T-helper 2 cell (primary cell): ENCODE measurements at places on chromosomes 6 and 20.

DNA sequence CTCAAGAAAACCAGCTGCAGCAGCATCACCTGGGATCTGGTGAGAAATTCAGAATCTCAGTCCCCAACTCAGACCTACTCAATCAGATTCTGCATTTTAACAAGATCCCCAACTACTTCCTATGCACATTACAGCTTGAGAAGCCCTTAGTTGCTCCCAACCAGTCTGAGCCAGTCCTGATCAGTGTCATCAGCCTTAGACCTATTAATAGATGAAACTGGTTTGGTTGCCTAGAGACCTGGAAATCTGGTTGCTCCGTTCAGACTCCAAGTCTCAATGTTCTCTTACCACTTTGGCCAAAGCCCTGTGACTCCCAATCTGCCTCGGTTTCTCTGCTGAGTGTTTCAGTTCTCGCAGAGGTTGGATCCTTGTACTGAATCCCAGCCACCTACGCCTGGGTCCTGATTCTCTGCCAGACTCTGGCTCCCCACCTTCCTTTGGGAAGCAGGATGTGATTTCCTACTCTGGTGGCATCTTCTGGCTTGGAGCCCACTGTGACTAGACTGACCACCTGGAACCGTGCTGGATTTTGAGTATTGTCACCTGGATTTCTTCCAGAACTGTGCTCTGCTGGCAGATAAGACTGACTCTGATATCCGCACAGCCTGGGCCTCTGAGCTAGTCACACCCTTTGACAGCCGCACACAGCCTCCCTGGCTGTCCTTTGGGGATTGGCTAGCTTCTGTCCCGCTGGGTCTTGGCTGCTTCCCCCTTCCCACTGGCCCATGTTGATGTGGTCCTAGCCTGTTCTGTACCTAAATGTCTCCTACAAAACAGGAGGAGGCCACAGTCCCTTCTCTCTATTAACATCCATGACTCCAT lies 20.3 kb upstream of the ATXN1 start:
- DNase-seq = no peak

DNA sequence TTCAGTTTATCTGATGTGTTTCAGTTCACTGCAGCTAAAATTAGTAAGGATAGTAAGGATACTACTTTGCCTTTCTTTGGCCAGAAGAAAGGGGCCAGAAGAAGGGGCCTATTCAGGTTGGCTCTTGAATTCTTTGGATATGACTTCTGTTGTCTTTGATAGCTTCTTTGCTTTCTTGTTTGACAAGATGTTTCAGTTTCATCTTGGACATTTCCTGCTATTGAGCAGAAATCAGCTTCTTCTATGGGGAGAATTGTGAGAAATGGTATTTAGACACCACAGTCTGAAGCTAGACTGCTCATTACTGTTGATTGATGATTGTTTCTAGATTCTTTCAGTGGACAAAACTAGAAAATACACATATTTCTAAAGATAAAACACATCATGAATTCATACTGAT lies 23.2 kb downstream of the L3MBTL3 start:
- no peak for DNase-seq

DNA sequence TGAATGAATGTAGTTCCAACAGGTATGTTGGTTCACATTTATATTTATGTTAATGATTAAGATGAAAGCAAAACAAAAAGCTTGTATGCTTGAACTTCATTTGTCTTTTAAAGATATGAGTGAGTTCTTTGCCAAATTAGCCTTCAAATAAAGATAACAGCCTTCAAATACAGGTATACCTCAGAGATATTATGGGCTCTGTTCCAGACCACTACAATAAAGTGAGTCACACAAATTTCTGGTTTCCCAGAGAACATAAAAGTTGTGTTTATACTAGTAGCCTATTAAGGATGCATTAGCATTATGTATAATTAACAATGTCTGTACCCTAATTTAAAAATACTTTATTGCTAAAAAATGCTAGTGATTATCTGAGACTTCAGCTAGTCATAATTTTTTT lies 245.3 kb upstream of the MAN1A1 start:
- no peak for DNase-seq

GRCh38 chr20:13816757-13817156 lies 31.9 kb downstream of the NDUFAF5 start:
- no peak for DNase-seq

GRCh38 chr6:63560801-63561287 lies 11.4 kb upstream of the LOC128125822 start:
- DNase-seq = no peak

- DNase-seq = no peak
Observed at GRCh38 chr20:33188421-33188820, 20.5 kb downstream of the BPIFA2 start.

DNA sequence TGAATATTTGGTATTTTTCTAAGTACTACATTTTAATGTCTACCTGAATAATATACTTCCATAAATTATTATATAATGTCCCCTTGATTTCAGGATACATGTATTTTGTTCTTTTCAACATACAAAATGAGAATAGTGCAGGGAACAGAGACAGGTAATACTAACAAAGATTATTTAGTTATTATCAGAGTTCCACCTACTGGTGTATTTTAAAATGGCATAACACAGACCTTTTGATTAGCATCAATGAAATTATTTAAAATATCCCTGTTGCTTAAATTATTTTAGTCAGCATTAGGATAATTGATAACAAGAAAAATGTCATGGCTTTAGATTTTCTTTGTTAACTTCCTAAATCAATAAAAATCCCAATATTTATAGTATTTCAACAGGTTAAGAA lies 184.0 kb downstream of the PRDM13 start:
- DNase-seq = no peak

- no peak for DNase-seq
Observed at GRCh38 chr6:111724505-111724904, 118.8 kb upstream of the TRAF3IP2 start.

DNA sequence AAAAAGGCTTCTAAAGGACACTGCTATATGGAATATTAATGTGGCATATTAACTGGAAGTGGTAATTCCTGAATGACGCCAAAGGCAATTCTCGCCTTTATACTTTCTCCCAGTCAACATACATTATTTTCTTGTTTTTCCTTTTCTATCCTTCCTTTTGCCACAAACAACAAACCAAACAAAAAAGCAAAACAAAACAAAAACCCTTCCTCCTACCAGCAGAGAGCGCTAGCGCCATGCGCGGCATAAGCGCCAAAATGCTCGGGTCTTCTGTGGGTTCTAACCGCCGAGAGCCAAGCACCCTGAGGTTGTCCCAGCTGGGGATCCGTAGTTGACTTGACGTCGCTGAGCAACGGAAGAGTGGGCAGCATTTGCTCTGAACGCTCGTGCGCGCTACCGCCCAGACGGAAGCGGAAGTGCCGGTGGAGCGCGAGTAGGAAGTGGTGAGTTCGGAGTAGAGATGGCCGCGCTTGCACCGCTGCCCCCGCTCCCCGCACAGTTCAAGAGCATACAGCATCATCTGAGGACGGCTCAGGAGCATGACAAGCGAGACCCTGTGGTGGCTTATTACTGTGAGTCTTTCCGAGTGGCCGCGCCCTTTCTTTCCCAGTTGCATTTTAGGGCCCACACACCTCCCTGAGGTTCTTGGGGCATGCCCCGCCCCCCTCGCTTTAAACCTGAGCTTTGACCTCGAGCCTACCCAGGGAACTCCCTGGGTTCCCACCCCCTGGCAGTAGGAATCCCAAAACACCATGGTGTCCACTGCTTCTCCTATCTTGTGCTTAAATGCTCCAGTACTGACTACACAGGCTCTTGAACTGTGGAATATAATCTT lies at the start of the genes NMBR and VTA1:
TSS of gene NMBR (minus strand) at position 295 of the 835 bp plus-strand sequence. CDS start 58,464 bp downstream, outside the sequence.
TSS of gene VTA1 (plus strand) at position 436 of the 835 bp plus-strand sequence. CDS start at position 461, 25 bp downstream.
- peak; percentile 100 for DNase-seq

DNA sequence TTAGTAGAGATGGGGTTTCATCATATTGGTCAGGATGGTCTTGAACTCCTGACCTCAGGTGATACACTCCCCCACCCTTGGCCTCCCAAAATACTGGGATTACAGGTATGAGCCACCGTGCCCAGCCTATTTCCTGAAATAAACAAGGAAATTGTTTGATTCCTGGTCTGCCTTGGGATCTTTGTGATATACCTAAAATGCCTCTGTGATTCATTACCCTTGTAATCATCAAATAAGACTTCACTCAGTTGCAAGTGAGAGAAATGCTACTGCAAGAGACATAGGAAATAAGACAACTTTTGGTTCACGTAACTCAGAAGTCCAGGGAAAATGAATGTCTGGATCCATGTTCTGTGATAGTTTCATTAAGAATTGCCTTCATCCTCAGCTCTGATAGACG lies 173.2 kb upstream of the MARCKS start:
- DNase-seq = no peak

GRCh38 chr6:45563041-45563440 lies 185.3 kb upstream of the SUPT3H start:
- DNase-seq = no peak

GRCh38 chr6:125257351-125257750 lies 44.4 kb downstream of the HDDC2 start:
- DNase-seq = no peak

DNA sequence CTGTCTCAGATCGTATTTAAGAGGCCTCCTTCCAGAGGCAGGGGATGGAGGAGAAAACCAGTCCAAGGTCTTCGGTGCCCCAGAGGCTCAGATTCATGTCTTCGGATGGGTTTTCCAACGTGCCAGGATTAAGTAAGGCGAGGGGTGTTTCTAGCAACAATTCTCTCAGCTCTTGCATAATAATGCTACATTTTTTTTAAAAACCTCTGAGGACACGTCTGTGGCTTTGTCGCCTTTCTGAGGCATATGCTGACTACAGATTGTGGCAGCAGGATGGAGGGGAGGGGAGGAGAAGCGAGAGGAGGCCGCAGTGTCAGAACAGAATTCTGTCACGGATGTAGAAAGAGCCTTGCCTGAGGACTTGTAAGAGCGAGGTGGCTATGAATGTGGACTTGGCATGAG lies 17.7 kb upstream of the CCDC167 start:
- DNase-seq = peak; percentile 63

DNA sequence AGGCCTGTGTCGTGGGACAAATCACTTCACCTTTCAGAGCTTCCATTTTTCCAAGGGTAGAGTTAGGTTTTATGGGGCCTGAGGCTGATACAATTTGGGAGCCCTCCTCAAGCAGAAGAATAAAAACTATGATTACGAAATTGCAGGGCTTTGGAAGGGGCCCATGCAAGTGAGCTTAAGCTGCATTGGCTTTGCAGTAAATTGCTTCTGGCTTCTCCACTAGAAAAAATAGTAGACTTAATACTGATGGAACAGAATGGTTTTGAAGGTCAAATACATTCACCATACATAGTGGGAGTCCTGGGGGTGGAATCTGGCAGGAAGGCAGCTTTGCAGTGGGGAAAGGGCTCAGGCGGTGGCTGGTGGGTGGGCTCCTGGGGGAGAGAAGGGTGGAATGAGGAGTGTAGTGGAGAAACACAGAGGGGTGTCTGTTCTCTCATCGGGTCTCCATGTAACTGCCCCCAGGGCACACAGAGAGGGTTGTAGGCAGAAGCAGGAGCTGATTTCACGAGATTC lies 55.9 kb upstream of the RNF24 start:
- no peak for DNase-seq

DNA sequence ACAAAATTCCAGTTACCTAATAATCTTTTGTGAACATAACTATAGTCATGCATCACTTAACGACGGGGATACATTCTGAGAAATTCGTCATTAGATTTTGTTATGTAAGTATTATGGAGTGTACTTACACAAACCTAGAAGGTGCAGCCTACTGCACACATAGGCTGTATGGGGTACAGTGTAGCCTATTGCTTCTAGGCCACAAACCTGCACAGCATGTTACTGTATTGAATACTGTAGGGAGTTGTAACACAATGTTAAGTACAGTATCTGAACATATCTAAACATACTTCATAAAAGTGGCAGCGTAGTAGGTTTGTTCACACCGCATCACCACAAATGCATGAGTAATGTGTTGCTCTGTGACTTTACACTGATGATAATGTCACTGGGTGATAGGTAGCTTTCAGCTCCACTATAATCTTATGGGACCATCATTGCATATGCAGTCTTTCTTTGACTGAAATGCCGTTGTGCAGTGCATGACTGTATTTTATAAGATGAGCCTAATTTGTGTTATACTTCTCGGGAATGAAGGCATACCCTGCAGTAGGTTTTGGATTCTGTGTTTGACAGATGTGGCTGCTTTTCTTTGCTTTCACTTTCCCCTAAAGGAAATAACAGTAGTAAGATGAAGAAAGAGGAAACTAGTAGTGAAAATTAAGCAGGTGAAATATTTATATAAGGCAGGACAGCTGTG lies 365.6 kb downstream of the FARS2 start:
- DNase-seq = peak; percentile 57

DNA sequence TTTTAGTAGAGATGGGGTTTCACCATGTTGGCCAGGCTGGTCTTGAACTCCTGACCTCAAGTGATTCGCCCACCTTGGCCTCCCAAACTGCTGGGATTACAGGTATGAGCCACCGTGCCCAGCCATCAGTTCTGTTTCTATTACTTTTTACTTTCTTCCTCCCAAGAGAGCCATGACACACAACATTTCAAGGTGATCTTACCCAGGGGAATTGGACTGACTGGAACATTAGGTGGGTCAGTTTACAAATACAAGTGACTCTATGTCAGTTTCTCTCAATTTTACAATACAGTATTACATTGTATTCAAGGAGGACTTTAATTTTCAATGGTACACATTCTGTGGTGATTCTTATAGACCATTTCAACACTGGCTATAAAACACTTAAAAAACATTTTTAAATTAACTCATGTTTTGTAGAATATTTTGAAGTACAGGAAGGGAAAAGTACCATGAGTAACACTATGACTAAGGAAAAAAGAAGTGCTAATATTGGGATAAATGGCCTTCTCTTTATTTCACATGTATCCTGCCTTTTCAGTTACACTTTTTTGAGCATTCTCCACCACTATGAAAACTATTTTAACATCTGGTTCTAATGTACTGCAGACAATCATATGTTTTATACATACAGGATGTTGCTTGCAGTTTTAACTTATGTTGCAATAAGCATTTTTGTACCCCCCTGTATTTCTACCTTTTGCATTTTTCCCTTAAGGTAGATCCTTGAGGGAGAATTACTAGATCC lies 8.4 kb downstream of the TPBG start:
- no peak for DNase-seq

- no peak for DNase-seq
Observed at GRCh38 chr6:19692506-19693298, 144.5 kb upstream of the ID4 start.

GRCh38 chr20:51067792-51068191 lies 44.9 kb upstream of the KCNG1 start:
- DNase-seq = no peak

DNA sequence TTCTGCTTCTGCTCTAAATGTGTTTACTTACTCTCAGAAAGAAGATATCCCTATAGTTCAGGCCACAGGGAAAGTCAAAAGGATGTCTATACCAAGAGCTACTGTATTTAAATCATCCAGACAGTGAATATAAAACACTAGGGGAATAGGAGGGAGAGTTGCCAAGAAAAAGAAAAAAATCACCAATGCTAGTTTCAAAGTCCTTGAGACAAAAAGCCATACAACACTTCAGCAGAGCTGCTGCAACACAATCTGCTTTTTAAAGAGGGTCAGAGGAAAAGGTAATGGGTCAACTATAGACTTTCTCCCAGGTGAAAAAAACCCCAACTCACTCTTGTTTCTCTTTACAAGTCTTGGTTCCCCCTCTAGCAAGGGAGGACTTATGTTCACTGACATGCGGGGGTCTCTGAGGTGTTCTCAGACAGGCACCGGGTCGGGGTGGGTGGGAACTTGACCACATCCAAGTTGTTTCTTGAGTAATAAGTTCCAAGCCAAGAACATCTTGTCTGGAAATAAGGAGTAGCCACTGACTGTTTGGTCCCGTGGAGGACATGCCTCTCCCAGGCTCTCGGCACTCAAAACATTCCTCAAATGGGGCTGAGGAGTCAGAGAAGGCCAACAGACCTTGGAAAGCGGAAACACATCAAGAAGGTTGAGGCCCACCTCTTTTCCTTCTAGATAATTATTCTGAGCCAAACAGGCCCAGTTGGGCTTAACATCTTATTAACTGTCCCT lies 47.7 kb downstream of the GJA10 start:
- no peak for DNase-seq
